ENCODE measurements at places on chromosomes 7 and 10.
A peak's percentile ranks its signal among the peaks of the same experiment; 100 is the strongest.

- DNase-seq, result no peak
Observed at GRCh38 chr10:61978965-61979364, 77.5 kb downstream of the ARID5B start.

GRCh38 chr7:140041659-140042385 is 20.9 kb downstream of the PARP12 start:
- DNase-seq, result no peak

- no peak for DNase-seq
Observed at GRCh38 chr10:102003541-102003940, 52.4 kb downstream of the ARMH3 start.

- DNase-seq, result no peak
Observed at GRCh38 chr10:122460891-122461293, 461 bp upstream of the HTRA1 start.

DNA sequence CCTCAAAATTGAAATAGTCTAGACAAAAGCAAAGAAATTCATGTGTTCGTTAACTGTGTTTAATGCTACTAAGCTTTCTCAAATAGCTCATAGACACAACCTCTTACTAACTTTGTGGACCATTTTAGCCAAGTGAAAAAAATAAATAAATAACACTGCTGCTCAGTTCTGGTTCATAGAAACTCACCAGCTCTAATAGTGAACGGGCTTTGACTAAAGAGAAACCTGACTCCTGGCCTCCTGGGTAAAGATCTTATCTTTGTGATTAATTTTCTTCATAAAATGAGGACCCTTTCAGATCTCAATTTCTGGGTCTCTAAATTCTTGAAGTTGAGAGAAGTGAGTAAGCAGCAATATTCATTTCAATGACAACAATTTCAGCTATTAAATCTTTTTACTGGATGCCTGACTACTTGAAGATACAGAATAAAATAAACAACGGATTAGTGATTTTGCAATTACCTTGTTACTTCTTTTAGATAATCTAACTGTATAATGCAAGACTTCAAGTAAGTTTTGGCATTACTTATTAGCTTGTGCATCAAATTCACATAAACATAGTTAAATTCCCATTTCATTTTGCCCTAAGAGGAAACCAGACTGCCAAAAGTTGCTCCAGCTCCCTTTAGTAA is 3.1 kb downstream of the CADPS2 start:
- DNase-seq, result no peak

- DNase-seq, result no peak
Observed at GRCh38 chr7:22219036-22219435, 137.9 kb downstream of the RAPGEF5 start.

DNA sequence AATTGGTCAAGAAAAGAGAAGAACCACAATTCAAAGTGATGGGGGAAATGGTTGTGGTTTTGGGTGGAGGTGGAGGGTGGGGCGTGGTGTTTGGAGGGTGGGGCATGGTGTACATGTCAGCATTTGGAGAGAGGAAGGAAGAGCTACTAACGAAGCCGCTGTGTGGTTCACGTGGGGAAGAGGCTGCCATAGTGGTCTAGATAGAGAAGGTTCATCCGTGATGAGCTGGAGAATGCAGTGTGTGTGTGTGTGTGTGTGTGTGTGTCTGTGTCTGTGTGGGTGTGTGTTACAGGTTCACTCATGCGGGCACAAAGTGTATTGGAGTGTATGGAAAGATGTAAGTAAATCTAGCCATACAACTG is 6.1 kb upstream of the VCL start:
- DNase-seq, result peak; percentile 62

- no peak for DNase-seq
Observed at GRCh38 chr7:16083931-16084330, 337.4 kb downstream of the CRPPA start.

DNA sequence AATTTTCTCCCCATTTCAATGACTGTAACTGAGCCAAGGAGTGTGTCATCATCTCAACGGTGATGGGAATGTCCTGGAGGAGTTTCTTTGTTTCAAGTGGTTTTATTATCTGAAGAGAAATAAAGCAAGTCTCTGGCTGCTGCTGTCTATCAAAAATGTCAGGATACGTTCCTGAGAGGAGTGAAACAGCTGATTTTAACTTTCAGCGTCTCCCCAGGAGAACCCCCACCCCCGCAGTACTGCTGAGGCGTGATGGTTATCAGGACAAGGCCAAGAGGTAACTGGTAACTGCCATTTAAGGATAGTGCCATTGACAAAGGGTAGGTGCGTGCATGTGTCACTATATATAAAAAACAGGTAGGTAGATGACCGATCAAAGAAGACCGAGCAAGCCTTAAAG is 70.3 kb upstream of the LRGUK start:
- DNase-seq, result no peak

- DNase-seq, result no peak
Observed at GRCh38 chr7:129918922-129919321, 33.8 kb downstream of the UBE2H start.

GRCh38 chr10:3207351-3207750 is 34.8 kb upstream of the PITRM1 start:
- DNase-seq, result no peak

GRCh38 chr10:85992324-85992723 is 374.3 kb downstream of the GRID1 start:
- DNase-seq, result no peak

- DNase-seq, result peak; percentile 86
Observed at GRCh38 chr10:71860243-71861029, 9.4 kb upstream of the PSAP start.

DNA sequence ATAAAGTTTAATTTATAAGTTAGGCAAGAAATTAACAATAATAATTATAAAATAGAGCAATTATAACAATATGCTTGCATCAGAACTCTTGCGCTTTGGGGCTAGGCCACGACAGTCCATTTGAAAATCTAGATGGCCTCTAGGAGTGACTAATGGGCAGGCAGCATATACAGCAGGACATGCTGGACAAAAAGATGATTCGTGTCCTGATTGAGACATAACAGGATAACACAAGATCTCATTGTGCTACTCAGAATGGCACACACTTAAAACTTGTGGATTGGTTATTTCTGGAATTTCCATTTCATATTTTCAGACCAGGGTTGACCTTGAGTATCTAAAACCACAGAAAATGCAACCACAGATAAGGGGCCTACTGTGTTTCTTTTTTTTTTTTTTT is 27.5 kb downstream of the CTNNA3 start:
- no peak for DNase-seq

GRCh38 chr7:130418306-130418705 is 22.5 kb downstream of the CEP41 start:
- no peak for DNase-seq

GRCh38 chr10:42691361-42692120 is 53.2 kb upstream of the ZNF33B start:
- DNase-seq, result peak; percentile 71

DNA sequence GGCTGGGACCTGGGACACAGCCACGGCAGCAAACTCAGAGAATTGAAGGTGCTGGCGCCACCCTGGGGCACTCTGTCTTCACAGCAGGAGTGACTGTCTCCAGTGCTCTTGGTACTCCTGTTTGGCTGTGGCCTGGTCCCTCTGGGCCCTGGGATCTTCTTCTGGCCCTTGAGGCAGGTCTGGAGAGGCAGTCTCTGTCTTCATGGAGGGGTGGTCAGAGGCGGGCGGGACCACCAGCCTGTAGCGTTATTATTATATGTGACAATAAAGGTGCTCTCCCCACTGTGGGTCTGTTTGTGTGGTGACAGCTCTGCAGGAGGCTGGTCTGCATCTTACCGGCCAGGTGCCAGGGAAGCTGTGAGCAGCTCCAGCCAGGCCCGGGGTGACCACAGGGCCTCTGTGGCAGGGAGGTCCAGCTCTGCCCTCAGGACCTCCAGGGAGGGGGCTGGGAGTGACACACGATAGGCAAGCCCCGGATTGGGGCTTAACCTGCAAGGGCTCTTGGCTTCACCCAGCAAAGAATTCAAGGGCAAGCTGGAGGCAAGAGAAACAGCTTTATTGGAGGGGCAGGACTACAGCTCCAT is 70.3 kb downstream of the MYL10 start:
- peak; percentile 47 for DNase-seq

DNA sequence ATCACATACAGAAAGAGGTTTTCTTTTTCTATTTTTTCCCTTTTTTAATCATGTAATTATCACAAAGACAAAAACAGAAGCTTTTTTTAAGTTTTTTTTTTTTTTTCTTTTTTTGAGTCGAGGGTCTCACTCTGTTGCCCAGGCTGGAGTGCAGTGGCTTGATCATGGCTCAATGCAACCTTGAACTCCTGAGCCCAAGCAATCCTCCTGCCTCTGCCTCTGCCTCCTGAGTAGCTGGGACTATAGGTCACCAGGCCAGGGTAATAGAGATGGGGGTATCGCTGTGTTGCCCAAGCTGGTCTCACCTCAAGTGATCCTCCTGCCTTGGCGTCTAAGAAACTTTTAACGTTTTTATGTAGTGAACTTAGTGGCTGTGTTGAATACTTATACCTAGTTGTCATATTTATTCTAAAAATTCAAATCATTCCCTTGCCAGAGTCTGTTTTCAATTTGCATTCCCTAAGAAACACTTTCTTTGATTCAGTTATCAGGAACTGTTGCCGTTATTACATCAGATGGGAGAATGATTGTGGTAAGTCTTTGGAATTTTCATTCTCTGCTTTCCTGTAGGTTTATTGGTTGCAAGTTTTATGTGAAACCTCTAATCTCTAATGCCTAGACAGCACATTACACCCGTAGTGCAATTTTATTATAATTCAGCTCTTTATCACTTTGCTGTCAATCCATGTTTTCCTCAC is 1.3 kb downstream of the LSM8 start:
- DNase-seq, result no peak

- no peak for DNase-seq
Observed at GRCh38 chr7:30838008-30838407, 66.8 kb downstream of the MINDY4 start.

GRCh38 chr10:89310056-89310893 is 8.4 kb downstream of the IFIT2 start:
- no peak for DNase-seq

GRCh38 chr7:116812860-116813259 is 49.5 kb upstream of the CAPZA2 start:
- DNase-seq, result no peak

DNA sequence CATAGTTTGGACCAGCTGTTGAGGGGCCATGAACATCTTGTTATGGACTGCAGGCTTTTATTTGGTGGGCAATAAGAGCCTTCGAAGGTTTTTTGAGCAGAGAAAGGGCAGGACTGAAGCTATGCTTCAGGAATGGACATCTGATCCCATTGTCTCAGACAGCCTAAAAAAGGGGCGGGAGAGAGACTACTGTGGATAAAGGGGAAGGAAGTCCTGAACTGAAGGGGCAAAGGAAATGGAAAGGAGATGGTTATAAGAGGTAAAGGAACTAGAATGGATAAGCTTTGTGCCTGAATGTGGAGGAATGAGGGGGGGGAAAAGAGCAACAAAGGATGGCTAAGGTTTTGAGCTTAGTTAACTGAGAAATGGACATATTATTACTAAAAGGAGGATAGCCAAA is 172.5 kb downstream of the SKAP2 start:
- DNase-seq, result no peak

DNA sequence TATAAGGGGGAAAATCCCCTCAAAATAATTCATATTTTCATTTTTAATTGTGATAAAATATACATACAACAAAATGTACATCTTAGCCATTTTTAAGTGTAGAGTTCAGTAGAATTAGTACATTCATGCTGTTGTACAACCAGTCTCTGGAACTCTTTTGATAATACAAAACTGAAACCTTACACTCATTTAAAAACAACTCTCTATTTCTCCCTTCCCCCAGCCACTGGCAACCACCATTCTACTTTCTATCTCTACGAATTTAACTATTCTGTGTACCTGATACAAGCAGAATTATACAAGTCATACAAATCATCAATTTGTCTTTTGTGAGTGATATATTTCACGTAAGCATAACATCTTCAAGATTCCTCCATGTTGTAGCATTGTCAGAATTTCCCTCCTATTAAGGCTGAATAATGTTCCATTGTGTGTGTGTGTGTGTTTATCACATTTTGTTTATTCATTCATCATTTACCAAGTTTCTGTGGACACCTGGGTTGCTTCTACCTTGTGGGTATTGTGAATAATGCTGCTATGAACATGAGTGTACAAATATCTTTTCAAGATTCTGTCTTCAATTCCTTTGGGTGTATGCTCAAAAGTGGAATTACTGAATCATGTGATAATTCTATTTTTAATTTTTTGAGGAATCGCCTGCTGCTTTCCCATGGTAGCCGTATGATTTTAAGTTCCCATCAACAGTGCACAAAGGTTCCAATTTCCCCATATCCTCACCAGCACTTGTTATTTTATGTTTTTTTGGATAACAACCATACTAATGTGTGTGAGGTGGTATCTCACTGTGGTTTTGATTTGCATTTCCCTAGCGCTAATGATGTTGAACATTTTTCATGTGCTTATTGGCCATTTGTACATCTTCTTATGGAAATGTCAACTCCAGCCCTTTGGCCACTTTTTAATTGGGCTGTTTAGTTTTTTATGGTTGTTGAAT is 4.7 kb upstream of the EBLN1 start:
- DNase-seq, result no peak

DNA sequence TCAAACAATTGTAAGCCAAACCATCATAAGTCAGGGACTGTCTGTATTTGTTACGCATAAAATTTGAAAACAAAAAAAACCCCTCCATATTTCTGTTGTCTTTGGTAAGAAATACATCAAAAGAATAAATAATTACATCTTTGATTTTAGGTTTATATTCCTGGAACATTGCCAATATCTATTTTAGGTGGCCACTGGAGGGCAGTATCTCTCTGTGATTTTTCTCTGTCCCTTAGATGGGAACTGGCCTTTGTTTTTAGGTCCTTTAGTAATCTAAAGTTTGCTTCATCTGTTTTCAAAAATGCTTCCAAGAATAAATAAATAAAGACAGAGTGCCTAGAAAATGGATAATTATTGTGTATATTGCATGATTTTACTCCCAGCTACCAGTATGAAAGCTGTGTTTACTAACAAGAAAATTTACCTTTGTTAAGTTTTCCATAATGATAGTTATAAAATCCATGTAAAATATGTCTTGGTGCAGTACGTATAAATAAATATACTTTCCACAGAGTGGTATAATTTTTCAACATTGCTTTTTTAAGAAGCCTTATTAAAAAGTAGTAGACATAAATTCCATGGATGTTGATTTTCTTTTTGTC is 64.2 kb downstream of the PHYHIPL start:
- DNase-seq, result peak; percentile 14

DNA sequence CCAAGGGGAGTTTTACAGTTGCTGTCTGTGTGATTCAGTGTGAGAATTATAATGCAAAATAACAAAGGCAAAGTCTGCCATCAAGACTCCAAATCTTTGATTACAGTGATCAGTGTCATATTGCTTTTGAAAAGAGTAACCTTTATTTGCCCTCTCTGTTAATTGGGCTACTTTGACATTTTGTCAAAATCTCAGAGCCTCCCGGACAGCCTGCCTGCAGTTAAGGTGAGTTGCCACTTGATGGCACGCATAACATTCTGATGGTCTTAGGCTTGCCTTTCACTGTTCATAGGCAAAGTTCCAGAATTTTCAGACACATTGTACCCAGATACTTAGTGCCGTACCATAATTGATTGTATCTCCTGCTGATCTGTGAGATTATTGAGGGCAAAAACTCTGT is 253.5 kb downstream of the ABCA13 start:
- peak; percentile 40 for DNase-seq

DNA sequence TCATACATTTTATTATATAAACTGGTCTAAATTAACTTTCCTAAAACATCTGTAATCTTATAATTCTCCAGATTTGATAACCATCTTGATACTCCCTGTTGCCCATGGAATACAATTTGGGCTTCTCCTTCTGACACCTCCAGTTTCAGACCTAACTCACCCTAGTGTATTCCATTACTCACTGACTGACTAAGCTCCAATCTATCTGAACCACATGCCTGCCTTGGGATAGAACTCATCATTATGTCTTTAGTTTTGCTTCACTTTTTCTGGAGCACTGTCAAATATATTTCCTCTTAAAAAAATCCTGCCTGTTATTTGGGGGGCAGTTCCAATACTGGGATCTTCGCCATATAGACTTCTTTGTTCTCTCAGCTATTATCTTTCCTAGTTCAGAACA is 4.9 kb upstream of the FOXP2 start:
- no peak for DNase-seq
